DND-41 (cell line): ENCODE measurements at places on chromosomes 13 and 19.

- DNase-seq = no peak
Measured at GRCh38 chr13:22757530-22758120, 423.2 kb upstream of the SGCG start.

- DNase-seq = no peak
Measured at GRCh38 chr13:107421028-107421427, 794.3 kb downstream of the LIG4 start.

GRCh38 chr13:80475718-80476117, 134.8 kb upstream of the SPRY2 start:
- DNase-seq = no peak

- no peak for DNase-seq
Measured at GRCh38 chr13:49368688-49369087, 75.2 kb downstream of the CAB39L start.

- DNase-seq = no peak
Measured at GRCh38 chr13:36907266-36907665, 12.8 kb downstream of the SMAD9 start.

GRCh38 chr13:60267498-60268202, 103.9 kb upstream of the DIAPH3 start:
- DNase-seq = peak; percentile 75

DNA sequence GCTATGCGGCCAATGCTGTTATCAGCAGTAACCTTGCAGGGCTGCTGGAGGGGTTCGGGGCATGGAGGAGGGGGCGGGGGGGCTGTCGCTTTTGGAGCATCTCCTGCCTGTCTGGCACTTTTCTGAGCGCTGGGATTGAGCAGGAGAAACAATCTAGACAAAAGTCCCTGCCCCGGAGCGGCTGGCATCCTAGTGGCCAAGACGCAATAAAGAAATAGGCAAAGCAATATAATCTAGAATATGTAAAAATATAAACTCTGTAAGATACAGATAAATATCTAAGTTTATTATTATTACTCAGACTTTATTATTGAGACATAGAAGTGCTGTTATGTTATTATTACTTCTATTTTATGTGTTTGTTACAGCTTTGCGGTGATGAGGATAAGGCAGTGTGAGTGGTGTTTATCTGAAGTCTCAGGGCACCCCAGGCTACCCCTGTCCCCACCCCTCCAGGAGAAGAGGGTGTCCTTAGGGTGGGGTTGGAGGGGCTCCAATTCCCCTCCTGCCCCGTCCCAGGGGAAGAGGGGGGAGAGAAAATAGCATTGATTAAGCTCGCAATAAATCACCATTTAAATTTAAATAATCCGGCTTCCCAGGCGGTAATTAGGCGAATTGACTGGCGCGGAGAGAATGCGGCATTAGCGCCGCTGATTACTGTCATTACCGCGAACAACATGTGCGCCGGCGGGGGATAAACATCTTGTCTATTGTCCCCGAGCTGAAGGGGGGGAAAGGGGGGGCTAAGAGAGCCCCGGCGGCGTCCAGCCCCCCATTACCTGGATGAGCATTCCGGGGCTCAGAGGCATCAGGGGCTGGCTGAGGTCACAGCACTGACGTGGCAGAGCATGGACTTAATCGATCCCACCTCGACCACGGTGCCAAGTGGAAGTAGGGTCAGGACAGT, 3.2 kb downstream of the NPAS1 start:
- no peak for DNase-seq

DNA sequence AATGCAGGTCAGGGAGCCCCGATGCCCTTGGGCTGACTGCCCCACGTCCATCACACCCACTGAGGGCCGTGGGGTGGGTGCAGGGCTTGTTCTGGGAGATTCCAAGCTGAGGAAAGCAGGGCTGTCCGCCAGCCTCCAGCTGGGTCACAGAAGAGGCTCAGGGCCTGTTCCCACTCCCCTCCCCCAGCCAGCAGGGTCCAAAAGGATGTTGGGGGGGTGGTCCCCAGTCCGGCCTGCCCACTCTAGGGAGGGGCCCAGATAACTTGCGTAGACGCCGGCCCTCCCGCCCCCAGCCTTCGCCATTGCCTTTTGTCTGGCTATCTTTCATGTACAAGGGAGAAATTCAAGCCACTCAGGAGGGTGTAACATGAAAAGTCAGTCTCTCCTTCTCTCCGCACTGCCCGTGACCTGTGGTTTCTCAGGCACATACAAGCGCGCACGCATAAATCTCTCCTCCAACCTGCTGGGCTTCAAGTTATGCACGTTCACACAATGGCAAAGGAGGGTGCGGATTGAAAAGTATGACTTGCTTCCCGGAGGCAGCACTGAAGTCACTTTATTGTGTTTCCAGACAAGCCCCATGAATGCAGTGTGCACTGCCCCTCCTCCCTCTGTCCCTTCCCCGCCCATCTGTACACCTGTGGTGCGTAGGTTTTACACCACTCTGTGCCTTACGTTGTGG, 20.2 kb downstream of the CARM1 start:
- DNase-seq = no peak

GRCh38 chr13:91247768-91248167, 99.7 kb upstream of the MIR17HG start:
- DNase-seq = no peak

DNA sequence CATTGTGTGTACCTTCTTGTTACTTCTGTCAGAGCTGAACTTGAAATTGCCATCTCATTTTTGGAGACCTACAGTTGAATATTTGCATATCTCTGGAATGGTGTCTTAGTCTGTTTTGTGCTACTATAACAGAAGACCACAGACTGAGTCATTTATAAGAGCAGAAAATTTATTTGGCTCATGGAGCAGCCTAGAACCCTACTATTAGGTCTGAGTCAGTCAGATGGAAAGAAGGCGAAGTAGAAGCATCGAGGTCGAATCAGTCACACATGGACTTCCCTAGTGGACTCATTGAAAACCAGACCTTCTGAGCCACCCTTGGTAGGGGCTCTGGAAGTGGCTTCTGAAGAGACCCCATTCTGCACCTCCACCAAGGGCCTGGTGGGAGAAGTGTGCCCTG, 33.9 kb upstream of the TPT1 start:
- no peak for DNase-seq

DNA sequence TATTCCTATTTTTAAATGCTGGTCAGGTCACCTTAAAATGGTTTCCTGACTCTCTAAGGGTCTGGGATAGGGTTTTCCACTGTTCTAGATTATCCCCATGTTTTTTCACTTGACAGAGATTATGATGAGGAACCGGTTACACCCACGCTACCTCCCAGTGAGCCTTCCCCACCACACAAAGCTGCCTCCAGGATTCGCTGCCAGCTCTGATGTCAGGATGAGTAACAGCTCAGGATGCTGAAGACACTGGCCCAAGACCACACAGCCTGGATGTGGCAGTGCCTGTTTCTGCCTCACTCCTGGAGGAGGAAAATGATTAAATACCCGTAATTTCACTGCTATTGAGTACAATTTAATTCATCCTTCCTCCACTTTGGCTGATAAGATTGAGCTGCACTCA, 22.9 kb downstream of the ZNF114 start:
- DNase-seq = no peak

DNA sequence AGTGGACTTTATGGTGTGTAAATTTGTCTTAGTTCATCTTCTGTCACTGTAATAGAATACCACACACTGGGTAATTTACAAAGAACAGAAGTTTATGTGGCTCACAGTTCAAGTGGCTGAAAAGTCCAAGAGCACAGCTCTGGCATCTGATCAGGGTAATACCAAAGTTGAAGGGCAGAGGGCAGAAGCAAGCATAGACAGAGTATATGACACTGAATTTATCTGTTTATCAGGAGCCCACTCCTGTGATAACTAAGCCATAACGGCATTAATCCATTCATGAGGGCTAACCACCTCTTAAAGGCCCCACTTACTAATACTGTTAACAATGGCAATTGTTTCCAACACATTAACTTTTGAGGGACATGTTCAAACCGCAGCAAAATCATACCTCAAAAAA, 4.0 kb upstream of the RFXAP start:
- DNase-seq = peak; percentile 27

- DNase-seq = no peak
Measured at GRCh38 chr13:114226088-114226487, 8.6 kb upstream of the CDC16 start.

- DNase-seq = no peak
Measured at GRCh38 chr13:100361504-100361903, 227.1 kb downstream of the GGACT start.

DNA sequence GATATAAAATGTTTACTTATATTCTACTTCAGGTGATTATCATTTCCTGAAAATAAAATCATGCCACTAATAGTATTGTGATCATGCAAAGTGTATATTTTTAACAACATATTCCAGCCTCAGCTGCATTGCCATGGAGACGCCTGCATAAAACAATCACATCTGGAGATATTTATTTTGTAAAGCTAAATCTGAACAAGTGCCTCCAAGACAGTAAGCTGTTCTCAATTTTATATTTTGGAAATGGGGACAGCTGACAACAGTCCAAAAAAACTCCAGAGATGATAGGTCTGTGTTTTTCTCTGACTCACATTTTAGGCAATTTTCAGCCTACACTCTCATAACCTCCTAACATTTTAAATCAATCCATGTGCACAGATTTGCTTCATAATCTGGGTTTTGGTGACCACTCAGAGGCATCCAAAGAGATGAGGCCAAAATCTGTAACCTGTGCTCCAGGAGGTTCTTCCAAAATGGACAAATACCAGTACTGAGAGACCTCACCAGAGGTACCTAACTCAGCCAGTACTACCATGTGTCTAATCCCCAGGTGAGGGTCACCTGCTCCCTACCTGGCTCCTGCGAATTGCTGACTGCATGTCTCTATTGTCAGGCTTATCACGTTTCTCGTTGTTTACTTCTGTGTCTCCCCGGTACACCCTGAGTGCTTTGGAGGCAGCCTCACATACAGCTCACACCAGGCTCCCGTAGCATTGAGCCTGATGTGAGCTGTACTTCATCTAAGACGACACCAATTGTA, 62.7 kb downstream of the COL4A1 start:
- DNase-seq = no peak

- DNase-seq = no peak
Measured at GRCh38 chr13:27383104-27383921, 41.1 kb upstream of the GTF3A start.

DNA sequence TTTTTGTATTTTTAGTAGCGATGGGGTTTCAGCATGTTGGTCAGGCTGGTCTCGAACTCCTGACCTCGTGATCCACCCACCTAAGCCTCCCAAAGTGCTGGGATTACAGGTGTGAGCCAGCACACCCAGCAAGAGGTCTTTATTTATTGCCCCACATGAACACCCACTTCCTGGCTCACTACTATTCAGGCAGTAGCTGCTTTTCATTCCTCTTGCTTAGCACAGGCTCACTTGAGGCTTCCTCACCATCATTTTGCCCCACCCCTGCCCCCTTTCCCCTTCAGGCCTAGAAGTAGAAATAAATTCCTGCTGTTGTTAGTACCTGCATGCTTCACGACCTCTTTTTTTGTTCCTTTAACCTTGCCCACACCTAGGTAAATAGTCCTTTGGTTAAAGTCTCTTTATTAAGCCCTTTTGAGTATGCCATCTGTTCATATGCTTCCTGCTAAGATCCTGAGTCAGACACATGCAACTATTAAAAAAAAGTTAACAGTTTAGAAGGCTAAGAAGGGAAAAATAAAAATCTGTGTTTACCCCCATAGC, 33.5 kb upstream of the ITM2B start:
- no peak for DNase-seq

GRCh38 chr13:31747291-31747690, 8.0 kb downstream of the RXFP2 start:
- no peak for DNase-seq

DNA sequence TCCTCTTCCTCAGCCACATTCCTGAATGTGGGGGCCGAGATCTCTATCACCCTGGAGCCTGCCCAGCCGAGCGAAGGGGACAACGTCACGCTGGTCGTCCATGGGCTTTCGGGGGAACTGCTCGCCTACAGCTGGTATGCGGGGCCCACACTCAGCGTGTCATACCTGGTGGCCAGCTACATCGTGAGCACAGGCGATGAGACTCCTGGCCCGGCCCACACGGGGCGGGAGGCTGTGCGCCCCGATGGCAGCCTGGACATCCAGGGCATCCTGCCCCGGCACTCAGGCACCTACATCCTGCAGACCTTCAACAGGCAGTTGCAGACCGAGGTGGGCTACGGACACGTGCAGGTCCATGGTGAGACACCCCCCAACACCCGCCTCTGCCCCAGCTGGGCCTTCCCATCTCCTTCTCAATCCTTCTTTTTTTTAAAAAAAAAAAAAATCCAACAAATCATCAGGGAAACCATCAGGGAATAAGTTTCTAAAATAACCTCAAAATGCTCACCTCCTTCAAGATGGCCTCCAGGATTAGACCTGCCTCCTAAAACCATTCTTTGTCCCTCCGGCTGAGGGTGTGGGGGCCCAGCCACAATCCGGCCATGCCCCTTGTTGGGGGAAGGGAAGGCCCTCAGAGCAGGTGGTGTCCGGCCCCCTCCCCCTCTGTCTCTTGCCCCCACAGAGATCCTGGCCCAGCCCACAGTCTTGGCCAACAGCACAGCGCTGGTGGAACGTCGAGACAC, 4.6 kb downstream of the CEACAM16 start:
- no peak for DNase-seq

- no peak for DNase-seq
Measured at GRCh38 chr13:51981355-51981754, 29.9 kb downstream of the ATP7B start.

GRCh38 chr13:109090796-109091195, 461.4 kb downstream of the MYO16 start:
- no peak for DNase-seq

DNA sequence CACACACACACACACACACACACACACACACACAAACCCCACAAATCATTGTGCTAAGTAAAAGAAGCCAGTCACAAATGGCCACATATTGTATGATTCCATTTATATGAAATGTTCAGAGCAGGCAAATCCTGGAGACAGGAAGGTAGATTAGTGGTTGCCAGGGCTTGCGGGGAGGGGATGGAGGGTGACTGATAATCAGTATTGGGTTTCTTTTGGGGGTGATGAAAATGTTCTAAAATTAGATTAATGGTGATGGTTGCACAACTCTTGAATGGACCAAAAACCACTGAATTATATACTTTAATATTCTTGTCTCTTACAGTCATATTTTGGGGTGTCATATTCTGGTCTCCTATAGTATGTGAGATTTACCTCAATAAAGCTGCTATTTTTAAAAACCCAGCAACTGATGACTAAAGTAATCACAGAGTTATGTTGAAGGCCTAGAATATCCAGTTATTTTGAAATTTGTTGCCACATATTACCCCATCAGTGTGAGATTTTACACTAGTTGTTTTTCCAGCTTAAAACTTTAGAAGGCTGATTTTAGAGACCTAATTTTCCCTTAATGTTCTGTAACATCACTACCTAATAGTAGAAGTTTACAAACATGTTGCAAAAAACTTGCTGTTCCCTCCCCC, 20.3 kb downstream of the FLT1 start:
- DNase-seq = no peak

DNA sequence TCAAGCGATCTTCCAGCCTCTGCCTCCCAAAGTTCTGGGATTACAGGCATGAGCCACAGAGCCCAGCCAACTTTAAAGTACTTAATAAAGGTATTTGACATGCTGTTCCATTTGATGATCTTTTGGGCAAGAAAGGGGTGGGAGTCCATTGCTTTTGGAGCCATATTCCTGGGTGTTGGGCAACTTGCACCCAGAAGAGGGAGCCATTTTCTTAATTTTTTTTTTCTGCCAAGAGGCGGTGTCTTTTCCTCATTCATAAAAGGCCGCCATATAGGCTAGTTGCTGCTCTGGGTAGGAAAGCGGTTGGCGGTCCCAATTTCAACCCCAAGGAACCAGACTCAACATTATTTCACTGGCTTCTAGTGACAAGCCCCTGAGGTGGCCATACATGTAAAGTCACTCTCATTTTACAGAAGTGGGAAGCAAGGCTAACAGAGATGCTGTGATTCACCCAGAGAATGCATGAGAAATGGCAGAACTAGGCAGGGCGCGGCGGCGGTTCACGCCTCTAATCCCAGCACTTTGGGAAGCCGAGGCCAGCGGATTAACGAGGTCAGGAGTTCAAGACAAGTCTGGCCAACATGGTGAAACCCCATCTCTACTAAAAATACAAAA, 139.6 kb downstream of the CACNA1A start:
- no peak for DNase-seq
